Effector memory CD4-positive, alpha-beta T cell (primary cell): ENCODE measurements at places on chromosomes 1 and 21.

GRCh38 chr1:24540051-24540905, 15.6 kb upstream of the NCMAP start:
- no peak for DNase-seq

DNA sequence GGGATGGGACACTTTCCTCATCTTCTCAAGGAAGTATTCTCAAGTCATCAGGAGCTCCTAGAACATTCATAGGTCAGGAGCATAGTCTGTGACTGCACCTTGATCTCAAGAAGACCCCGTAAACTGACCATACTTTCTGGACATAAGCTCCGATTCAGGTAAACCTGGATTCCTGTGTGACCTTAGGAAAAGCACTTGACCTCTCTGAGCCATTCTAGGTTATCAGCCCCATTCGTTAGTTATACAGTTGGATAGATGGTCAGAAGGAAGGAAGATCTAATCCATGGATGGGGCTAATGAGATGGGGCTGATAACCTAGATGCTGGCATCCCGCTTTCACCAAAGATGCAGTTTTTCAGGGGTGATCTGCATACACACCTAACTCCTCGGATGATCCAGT, 114.3 kb downstream of the EPHB2 start:
- DNase-seq: no peak

DNA sequence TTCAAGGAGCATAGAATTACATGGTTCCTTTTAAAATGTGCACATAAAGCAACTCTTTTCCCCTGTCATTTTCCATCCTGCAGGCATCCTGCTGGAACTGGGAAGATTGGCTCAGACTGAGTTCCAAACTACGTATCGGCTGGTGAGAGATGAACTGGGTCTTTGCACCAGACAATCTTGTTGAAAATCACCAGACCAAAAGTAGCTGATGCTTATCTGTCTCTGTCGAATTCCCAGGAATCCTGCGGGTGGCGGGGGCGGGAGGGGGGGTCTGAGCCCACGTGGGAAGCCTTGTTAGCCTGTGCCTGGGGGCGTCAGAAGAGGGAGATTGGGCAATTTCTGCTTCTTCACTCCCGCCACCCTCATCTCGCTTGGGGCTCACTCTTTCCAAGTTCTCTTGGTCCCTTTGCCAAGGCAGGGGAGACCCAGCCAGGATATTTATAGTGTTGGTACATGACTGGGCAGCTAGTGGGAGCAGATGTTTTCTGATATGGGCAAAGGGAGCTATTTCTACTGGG, 90.1 kb upstream of the SLC25A33 start:
- no peak for DNase-seq

DNA sequence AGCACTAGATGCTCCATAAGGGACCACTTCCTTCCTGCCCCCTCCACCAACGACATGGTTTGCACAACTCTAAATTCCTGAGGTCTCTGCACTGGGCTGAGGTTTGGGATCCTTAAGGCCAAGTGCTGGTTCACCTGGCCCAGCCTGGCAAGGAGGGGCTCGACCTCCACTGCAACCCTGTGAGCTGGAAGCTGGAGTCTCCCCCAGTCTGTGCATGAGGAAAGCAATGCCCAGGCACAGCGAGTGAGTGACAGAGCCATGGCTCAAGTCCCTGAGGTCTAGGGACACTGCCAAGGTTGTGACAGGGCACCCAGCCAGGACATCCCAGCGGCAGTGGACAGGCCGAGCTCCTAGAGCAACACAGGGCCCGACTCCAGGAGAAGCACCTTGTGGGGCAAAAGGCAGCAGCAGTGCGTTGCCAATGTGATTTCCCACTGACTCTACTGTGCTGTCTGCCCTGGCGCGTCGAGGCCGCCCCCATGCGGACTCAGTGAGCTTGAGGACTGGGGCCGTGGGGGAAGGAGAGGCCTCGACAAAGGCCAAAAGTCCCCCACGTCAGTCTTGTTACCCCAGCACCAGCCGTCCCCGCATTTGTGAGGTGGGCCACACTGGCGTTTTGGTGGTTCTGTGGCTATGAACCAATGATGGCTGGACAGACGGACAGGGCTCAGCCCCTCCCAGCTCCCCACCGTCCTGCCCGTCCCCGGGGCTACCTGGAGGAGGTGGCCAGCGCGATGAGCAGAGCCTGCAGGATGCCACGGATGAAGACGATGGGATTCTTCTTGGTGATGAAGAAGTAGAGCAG, 30.0 kb downstream of the PODN start:
- DNase-seq: no peak

GRCh38 chr1:68890736-68891135, 393.9 kb upstream of the DEPDC1 start:
- DNase-seq: no peak

- no peak for DNase-seq
Measured at GRCh38 chr1:168134642-168135041, 2.1 kb downstream of the GPR161 start.

DNA sequence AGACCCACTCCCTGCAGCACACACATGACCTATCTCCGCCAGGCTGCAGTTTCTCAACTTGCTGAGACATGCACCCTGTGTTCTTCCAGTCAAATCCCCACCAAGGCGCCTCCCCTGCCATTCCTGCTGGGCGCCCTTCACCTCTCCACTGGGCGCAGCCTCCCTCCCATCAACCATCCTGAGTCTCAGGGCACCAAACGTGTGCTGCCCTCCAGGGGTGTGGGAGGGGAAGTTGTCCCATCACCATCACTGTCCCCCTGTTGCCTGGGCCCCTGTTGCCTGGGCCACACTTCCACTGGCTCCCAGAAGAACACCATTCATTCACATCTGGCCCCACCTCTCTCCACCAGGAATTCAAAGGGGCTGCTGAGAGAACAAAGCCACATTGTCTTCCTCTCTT, 44.9 kb upstream of the EFHD2 start:
- DNase-seq: no peak

DNA sequence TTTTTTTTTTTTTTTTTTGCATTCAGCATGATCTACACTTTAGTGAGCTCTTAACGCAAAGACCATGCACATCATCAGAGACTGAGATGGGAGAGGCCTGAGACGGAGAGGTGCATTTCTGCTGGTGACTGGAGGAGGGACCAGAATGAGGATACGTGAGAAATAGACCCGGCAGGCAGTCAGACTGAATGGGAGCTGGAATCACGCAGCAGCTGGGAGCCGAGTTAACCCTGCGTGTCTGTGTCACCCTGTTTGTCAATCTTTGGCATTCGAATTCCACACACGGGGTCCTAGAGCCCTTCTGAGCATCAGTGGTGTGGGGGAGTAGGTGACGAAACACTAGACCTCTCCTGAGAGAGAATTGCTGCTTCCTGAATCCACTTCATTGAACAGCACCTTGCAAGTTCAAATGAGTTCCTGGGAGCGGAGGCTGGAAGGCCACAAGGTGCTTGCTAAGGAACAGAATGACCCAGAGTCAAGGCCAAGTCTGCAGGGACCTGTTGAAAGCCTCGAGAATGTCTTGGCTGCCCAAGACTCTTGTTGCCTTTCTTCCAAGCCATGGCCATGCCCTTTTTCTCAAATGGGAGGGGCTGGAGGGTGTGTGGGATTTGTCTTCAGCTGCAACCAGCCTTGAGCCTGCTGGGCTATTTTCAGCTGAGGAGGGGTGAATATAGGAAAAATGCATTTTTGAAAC, 123.3 kb downstream of the CNIH3 start:
- DNase-seq: no peak

DNA sequence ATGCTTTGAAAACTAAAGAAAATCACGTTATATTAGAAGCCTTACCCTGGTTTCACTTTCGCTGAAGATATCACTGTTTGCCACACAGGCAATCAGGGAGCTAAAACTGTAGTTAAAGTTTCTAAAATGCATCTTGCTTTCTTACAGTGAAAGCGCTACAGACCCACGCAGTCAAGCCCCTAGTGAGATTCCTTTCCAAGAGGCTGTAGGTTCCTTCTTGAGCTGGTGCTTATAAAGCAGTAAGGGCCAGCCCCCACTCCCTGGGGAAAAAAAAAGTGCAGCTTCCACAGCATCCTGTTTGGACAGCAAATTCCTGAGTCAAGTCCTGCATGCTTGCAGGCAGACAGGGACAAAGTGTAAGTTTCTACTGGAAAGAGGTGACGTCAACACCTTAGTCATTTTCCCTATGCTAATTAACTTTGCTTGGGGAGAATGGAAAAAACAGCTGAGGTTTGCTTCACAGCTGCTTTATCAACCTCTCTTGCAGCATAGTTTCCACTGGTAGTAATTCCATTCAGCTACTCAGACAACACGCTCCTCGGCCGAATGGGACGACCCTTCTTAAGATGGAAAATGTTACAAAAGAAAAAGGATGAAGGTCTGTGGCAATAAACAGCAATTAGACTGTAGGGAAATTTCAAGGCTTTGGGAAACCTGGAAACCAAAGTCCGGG, 14.7 kb upstream of the KCNE1 start:
- no peak for DNase-seq

- no peak for DNase-seq
Measured at GRCh38 chr1:44460107-44460882, 55.2 kb downstream of the RNF220 start.

DNA sequence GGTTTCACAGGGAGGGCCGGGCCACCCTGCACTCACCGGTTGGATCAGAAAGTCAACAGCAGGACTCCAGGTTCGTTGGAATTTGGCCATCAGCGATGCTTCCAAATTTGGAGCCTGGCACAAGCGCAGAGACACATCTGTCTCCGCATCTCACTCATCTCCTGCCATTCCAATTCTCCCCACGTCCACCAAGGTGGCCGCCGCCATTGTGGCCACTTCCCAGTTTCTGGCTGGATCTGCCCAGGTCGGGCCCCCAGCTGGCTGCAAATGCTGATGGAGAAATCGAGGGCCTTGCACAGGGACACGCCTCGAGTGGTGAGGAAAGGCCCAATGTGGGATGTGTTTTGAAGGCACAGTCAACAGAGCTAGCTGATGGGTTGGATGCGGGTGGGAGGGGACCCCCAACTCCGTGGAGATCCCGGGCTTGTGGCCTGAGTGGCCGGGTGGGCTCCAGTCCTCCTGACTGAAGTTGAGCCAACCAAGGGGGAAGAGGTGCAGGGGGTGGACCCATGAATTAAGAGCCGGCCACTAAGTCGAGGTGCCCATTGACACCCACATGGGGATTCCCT, 102.7 kb downstream of the CRYAA start:
- no peak for DNase-seq

DNA sequence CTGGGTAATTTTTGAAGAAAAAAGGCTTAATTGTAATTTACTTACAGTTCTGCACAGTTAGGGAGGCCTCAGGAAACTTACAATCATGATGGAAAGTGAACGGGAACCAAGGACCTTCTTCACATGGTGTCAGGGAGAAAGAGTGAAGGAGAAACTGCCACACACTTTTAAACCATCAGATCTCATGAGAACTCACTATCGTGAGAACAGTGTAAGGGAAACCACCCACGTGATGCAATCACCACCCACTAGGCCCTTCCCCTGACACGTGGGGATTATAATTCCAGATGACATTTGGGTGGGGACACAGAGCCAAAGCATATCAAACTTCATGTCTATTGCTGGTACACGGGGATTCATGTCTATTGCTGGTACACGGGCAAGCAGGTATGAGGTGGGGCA, 5.3 kb upstream of the SFT2D2 start:
- no peak for DNase-seq

- no peak for DNase-seq
Measured at GRCh38 chr1:202575918-202576653, 134.2 kb downstream of the SYT2 start.

DNA sequence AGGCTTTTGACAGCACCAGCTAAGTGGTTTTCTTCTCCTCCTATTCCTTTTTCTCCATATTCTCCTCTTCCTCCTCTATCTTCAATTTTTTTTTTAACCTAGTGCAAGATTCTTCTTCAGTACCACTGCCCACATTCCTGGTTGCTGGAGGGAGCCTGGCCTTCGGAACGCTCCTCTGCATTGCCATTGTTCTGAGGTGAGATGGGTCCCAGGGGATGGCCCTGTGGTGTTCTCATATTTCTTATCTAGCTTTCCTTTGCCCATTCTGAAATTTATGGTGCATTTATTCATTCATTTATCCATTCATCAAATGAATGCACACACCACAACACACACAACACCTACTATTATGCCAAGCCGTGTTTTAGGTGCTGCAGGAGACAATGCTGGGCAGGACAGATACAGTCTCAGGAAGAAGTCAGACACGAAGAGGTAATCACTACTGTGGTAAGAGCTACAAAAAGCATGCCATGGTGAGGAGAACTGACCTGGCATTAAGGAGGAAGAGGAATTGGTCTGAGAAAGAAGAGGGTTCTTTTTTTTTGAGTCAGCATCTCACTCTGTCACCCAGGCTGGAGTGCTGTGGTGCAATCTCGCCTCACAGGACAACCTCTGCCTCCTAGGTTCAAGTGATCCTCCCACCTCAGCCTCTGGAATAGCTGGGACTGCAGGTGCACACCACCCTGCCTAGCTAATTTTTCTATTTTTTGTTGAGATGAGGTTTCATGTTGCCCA, 47.5 kb upstream of the TDRD10 start:
- no peak for DNase-seq

DNA sequence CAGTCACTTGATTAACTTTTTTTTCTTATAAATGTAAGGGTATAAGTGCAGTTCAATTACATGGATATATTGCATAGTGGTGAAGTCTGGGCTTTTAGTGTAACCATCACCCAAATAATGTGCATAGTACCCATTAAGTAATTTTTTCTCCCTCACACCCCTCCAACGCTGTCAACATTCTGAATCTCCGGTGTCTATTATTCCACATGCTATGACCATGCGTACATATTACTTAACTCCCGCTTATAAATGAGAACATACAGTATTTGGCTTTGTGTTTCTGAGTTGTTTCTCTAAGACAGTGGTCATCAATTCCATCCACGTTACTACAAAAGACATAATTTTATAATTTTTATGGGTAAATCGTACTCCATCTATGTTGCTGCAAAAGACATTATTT, 1191.1 kb downstream of the NCAM2 start:
- DNase-seq: no peak

- no peak for DNase-seq
Measured at GRCh38 chr1:243799908-243800307, 50.1 kb downstream of the AKT3 start.

DNA sequence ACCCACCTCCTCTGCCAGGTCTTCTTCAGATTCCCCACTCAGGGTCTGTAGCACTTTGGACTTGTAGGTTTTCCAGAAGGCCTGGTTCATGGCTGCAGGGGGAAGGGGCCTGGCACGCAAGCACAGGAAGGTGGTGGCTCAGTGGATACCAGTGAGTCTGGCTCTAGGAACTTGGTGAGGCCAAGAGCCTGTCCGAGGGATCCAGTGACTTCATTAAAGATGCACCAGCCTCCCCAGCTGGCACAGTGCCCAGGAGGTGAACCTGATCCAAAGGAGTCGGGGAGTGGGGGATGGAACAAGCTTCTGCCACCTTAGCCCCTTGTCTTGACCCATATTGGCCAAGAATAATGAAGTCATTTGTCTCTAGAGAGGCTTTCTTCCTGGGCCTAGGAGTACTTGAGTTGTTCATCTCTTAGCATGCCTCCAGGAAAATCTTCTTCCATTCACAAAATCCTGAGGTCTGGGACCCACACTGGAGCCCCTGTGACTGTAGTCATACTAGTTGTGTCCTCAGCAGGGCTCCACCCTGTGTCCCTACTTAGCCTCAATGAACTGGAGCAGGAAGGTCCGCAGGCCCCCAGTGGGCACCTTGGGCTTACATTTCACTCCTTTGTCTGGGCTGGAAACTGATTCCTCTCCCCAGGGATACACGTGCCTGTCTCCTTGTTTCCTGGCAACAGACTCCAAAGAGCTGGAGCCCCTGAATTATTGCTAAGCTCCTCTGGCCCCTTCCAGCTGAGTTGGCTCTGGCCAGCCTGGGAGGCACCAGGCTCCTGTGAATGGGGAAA, at the start of gene C1orf232:
Gene C1orf232 (minus strand): TSS at position 554 of the 788 bp plus-strand sequence. CDS start 464 bp downstream, at position 90.
- DNase-seq: no peak
